ENCODE measurements at places on chromosomes 11 and 22.
A peak's percentile ranks its signal among the peaks of the same experiment; 100 is the strongest.

DNA sequence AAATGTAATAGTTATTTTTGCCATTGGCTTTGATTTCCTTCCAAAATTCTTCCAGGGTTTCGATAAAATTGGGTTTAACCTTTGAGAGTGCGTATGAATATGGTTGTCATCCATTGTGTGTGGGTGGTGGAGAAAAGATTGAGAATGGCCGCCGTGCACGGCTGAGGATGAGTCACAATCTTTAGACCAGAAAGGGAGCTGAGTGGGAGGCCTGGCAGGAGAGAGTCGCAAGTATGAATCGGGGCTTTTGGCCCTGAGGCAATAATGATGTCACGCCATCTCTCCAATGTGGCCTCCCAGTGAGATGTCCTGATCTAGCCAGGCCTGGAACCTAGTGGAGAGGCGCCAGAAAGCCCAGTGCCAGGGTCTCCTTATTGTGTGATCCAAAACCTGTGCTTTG lies 33.1 kb upstream of the SMPD1 start:
- DNase-seq = no peak

DNA sequence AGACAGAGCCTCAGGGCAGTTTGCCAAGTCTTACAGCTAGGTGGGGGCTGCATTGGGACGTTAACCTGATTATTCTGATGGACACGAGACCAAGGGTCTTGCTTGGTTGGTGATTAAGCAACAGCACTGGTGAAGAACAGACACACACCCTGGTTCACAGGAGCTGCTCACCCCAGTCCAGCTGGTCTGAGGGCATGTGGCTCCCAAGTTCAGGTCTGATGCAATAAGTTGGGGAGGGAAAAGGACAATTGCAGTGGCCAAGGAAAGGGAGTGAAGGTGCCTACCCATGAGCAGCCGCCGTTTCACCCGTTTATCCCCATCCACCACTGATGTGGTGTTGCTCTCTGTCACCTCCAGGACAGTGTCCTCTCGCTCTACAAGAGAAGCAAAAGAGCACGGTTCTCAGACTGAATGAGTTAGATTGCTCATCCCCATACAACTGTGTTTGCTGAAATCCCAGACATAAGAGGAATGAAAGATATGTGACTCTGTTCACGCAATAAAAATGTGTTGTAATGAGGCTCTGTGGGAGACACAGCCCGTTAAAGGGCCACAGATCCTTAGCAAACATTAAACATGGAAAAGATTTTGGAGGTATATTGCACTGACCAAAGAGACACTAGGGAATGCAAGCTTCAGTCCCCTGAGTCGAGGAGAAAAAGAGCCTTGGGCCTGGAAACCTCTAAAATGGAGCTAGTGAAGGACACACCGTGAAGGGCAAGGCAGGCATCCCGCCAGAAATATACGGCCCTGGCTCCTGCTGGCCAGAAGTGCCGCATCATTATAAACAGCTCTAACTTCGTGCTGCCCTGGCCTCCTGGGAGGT lies 25.6 kb downstream of the SCUBE2 start:
- no peak for DNase-seq

DNA sequence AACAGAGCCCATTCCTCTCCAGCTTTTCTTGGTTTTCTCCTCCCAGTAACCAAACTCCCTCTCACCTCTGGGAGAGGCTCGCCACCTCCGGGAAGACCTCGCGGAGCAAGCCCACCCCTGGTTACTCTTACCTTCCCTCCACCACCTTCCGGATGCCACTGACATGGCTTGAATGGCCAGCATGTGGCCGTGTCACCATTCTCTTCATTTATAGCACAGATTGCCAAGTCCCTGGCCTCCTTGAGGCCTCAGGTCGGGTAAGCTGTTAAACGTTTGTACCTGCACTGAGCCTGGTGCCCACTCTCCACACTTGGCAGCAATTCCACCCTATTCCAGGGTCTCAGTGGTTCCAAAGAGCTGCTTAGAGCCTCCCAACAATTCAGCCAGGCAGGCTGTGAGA lies 8.0 kb upstream of the FXYD2 start:
- DNase-seq = no peak

GRCh38 chr22:47552024-47552423 lies 789.6 kb downstream of the TBC1D22A start:
- no peak for DNase-seq

GRCh38 chr11:32658639-32659406 lies 75.2 kb downstream of the EIF3M start:
- no peak for DNase-seq

DNA sequence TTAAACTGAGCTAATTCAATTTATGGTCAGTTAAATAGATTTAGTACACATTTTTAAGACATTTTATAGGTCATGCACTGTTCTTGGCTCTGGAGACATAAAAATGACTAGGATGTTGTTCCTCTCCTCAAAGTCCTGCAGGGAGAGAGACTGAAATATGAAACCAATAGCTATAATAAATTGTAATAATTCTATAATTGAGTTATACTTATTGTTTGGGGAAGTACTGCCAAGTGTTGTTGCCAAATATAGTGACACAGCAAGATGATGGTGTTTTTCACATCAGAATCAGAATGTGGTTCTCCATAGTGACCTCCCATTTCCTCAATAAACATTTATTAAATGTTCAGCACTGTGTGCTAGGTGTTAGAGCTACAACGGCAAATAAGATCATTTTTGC lies 470.6 kb downstream of the NTM start:
- DNase-seq = no peak

DNA sequence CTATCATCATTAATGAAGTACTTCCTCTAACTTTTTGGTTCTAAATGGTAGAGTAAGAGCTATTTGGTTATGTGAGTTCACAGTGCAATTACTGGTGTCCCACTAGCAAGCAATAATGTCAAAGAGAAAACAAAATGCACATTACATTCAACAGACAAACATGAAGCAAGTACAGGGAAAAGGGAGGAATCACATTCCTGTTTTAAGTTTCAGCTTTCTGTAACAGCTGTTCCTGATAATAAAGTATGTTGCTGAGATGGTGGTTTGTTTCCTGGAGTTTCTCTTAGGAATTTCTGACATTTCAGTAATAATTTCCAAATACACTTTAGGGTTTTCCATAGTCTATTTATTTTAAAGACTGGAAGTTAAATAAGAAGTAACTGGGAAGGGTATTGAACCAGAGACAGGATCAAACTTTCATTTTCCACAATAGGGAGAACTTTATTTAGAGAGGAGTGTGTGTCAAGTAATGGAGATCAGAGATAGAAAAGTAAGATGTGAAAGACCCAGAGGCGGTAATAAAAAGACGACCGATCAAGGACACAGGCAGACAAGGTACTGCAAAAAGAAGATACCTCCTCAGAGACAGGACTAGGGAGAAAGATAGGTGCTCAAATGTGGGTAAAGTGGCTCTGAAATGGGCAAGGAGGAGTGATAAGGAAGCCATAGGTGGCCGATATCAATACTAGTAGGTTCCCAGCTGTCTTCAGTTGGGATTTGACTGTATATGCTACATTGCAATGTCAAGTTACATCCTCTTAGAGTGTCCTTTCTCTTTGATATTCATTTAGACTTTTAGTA lies 20.8 kb upstream of the CLNS1A start:
- no peak for DNase-seq

- DNase-seq = no peak
These were observed 639 bp downstream of the TRIOBP start for GRCh38 chr22:37697538-37697835.

- DNase-seq = no peak
These were observed 35.5 kb upstream of the MOB2 start for GRCh38 chr11:1522081-1522424.

DNA sequence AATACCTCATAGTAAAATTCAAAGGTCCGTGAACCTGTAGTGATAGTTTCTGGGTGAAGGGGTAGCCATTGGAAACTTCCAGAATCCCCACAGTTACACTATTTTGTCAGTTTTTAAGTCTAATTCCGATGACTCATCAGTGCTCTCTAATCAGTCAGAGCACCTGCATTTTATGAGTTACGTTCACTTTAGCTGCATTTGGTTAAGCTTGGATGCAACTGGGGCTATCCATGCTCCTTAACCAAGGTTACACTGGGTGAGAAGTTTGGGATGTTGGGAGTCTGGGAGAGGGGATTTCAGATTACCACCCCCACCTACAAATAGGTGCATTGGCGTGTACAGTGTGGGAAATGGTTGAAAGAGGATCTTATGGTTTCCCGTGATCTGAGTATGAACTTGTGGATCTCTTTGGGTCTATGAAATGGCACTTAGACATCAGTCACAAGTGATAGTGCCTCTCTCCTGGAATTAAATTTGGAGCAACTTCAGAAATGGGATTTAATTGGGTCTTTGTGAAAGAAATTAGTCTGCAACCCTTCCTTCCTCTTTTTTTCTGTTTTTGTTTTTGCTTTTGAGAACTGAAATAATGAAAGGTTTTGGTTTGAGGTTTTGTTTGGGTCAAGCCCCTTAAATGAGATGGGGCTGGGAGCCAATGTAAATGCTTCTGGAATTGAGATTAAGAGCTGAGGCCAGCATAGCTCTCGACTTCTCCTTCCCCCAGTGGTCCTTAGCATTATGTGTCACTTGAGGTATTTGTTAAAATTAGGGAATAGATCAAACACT lies 31.5 kb downstream of the EHF start:
- DNase-seq = no peak

DNA sequence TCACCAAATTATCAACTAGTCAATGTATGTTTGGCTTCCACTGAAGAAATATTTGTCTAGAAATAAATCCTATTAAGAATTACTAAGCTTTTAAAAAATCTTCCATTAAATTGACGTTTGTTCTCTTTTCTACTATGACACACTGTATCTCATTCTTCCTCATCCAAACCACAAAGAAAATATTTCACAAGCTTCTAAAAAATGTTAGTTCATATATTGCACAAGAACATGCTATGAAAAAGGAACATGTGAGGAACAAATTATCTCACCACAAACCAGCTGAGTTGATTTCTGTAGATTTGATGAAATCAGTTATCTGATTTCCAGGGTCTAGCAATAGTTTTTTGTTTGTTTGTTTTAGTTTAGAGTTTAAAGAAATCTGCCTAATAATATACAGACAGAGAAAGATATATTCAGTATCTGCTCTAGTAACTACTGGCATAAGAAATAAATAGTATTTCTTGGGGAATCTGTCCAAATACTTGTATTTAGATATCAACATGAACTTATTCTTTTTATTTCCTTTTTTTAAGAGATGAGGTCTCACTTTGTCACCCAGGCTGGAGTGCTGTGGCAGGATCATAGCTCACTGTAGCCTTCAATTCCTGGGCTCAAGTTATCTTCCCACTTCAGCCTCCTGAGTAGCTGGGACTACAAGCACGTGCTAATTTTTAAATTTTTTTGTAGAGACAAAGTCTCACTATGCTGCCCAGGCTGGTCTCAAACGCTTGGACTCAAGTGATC lies 161.7 kb downstream of the ATG16L2 start:
- DNase-seq = no peak

DNA sequence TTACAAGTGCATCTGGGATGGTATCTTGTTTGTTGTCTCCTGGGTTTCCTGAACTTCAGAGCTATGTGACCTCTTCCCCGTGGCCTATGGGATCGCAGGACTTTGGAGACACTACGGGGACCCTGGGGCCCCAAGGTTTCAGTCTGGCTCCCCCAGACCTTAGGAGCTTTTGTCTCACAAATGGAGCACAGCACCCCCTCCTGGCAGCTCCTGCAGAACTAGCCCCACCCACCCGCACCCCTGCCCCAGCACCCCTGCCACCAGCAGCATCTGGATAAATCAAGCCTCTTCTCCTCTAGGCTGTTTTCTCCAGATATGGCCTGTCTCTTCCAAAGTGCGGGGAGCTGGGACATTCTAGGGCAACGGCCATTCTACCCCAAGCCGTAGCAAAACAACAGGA lies 10.4 kb downstream of the RCOR2 start:
- DNase-seq = no peak

GRCh38 chr11:129680907-129681306 lies 134.7 kb upstream of the TMEM45B start:
- no peak for DNase-seq

DNA sequence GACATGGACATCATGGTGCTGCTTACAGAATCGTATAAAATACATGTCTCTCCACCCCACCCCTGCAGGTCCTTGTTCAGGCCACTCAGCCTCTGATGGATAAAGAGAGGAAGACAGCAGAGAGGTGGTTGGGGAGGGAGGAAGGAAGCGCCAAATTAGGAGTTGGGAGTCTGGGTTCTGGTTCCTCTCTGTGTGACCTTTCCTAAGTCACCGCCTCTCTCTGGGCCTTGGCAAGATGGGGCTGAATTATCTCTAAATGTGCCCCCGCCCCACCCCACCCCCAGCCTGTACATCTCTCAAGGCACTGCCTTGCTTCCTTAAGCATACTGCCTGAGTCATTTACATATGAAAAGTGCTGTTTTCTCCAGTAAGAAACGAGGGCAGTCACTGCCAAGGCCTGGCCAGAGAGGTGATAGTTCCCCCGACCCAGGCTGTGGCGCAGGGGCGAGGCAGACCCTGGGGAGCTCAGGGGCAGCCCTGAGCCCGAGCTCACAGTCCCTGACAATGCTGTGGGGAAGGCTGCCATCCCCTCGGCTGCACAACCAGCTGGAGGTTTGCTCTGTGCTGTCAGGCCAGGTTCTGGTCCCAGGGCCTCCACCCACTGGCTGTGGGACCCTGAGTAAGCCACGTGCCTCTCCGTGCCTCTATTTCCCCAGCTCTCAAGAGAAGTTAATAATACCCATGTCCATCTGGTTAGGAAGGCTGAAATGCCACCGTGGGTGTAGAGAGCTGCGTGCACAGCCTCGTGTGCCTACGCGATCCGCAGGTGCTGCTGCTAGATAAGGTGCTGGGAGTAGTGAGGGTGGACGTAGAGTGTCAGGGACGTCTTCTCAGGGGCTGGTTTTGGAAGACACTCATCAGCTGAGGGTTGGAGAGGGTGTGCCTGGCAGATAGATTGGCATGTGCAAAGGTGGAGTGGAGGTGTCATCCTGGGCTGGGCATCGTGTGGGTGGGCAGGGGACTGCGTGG lies 55.3 kb downstream of the CACNA1I start:
- DNase-seq = no peak

- DNase-seq = peak; percentile 36
These were observed 6.0 kb upstream of the ACR start for GRCh38 chr22:50731811-50732624.

GRCh38 chr11:8693555-8693954 lies 11.0 kb downstream of the RPL27A start:
- DNase-seq = no peak

DNA sequence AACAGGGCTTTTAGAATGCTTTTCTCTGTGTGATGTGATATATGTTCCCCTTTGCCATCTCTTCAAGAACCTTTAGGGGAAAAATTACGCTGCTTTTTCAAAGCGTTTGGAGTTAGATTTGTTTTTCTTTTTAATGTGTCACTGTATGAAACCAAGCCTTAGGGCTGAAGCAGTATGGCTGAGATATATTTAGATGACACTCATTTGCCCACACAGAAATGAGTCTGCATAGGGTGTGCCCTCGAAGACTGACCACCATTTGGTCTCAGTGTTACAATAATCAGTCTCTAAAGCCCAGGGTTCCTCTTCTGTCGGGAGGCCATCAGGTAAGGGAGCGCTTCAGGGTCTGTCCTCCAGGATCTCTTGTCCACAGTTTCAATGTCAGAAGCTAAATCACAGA lies 213.0 kb upstream of the NCAM1 start:
- no peak for DNase-seq

- no peak for DNase-seq
These were observed 203.9 kb downstream of the RAB38 start for GRCh38 chr11:87971354-87971753.

GRCh38 chr11:41313226-41313625 lies 146.2 kb downstream of the LRRC4C start:
- DNase-seq = no peak

- no peak for DNase-seq
These were observed 9.0 kb downstream of the UFD1 start for GRCh38 chr22:19470010-19470409.

Data from NCI-H460 (cell line).